ENCODE measurements at places on chromosomes 1 and 21.

DNA sequence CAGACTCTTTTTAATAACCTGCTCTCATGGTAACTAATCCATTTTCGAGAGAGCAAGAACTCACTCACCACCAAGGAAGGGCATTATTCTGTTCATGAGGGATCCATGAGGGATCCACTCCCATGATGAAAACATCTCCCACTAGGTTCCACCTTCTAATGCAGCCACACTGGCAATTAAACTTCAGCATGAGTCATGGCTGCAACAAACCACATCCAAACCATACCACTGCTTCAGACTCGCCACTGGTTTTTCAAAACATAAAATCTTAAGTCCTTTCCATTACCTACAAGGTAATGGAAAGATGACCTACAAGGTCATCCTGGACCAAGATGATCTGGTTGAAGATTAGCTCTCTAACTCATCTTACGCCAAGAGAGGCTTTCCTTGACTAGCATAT is 405.1 kb downstream of the VAV3 start:
- DNase-seq, result no peak

DNA sequence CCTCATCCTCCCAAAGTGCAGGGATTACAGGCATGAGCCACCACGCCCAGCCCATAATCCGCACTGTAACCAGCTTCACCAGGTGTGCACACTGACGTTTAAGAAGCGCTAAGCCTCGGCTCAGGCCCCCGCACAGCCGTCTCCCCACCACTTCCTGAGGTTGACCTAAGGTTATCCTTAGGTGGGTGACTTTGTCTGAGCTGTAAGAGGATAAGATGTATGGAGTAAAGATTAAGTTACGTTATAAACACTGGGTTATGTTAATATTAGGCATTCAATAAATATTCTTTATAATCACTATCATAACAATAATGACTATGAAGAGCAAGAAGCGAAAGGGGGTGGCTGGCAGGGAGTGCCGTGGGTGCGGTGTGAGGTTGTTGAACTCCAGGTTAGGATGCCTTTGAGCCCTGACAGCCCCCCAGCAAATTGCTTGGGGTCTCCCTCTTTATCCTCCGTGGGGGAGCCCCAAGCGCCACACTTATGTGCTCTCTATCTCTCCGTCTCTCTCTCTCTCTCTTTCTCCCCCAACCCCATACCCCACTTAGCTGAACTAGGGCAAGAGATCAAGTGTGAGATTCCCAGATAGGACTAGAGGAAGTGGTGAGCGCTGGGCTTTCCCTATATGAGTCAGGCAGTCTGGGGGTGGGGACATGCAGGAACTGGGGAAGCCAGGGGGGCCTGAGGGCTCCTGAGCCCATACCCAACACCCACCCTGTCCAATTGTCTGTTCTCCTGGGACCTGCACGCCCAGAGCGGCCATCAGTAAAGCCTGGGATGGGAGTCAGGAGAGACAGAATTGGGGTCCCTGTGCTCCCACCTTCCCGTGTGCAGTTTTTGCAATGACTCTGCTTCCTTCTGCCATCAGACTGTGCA is 7.6 kb downstream of the EFHD2 start:
- DNase-seq, result peak; percentile 60

GRCh38 chr1:169108863-169109560 is 2.5 kb downstream of the ATP1B1 start:
- no peak for DNase-seq

GRCh38 chr21:39014747-39015146 is 168.5 kb downstream of the PSMG1 start:
- DNase-seq, result no peak

DNA sequence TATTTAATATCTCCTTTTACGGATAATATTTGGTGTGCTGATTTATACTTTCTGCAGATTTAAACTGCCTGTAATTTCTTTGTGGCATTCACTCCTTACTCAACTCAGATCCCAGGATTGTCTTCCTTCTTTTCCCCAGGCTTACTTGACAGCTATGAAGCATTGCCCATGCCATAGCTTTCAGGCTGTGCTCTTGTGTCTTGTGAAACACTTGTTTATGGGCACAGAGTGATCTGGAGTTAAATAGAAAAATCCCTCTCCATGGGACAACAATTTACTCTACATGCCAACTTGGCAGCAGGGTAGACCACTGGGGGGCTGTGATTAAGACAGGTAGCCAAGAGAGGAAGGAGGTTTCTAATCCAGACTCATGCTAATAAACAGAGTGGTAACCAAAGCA is 57.4 kb downstream of the PPP1R12B start:
- DNase-seq, result no peak

DNA sequence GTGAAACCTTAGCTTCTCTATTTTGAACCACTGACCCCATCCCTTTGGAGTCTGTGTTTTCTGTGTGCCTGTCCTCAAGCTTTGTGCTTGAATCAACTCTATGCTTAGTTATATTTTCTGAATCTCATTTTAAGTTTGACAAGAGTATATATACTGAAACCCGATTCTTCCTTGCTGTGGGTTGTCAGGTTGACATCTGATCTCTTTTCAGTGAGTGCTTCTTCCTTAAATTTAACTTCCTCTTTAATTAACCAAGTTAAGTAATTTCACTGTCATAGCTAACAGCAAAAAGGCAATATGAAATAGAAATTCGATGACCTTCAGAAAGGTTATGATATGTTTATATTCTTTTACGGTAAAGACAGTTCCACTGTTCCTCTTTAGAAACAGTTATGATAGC is 69.4 kb downstream of the C1orf21 start:
- no peak for DNase-seq

DNA sequence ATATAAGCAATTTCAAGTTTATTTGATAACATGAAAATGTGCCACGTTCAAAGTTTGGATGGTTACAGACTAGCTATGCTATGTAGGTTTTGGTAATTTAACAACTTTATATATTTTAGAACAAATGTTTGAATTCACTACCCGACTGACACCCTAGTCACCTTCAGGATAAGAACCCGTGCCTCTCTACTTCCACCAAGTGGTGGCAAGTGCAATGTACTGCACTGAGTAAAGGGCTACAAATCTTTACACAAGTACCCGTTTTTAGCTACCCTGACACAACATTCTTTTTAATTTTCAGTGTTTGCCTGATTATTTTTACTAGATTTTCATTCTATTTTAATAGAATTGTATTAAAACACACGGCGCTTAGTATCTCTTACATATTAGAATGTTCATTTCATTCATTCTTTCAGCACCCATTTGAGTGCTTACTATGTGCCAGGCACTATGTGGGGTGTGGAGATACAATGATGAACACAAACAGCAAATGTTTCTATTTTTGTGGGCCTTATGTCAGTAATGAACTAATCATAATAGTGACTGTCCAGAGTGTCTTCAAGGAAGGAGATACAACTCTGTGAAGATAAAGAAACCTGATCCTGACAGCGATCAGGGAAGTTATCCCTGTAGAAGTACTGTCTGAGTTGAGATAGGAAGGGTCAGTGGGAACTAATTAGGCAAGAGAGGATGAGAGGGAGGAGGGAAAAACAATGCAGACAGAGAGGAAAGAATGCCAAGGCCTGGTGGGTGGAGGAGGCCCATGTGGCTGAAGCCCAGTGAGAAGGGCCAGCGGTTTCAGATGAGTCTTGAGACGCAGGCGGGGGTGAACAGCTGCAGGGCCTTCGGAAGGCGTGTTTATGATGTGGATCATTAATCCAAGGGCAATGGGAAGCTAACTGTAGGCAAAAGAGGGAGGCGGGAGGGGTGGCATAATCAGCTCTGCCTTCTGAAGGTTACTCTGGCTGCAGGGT is 3.8 kb downstream of the LCA5L start:
- peak; percentile 27 for DNase-seq

DNA sequence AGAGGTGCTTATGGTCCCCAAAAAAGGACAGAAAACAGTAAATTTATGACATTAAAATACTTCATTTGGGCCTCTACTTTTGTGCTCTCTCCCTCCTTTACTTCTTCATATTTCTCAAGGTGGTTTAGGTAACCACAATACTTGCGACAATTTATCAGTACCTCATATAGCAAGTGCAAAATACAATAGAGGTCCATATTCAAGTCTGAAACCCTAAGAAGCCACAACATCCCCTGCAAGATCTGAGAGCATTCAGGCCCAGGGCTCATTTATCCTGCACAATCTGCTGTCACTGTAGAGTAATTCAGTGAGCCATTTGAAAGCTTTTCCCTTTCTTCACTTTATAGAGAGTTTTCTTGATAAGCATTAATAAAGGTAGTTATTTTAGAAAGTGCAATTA is 24.2 kb upstream of the ATP6V1G3 start:
- DNase-seq, result no peak

- DNase-seq, result no peak
Observed at GRCh38 chr21:37655611-37656300, 260.5 kb downstream of the KCNJ6 start.

DNA sequence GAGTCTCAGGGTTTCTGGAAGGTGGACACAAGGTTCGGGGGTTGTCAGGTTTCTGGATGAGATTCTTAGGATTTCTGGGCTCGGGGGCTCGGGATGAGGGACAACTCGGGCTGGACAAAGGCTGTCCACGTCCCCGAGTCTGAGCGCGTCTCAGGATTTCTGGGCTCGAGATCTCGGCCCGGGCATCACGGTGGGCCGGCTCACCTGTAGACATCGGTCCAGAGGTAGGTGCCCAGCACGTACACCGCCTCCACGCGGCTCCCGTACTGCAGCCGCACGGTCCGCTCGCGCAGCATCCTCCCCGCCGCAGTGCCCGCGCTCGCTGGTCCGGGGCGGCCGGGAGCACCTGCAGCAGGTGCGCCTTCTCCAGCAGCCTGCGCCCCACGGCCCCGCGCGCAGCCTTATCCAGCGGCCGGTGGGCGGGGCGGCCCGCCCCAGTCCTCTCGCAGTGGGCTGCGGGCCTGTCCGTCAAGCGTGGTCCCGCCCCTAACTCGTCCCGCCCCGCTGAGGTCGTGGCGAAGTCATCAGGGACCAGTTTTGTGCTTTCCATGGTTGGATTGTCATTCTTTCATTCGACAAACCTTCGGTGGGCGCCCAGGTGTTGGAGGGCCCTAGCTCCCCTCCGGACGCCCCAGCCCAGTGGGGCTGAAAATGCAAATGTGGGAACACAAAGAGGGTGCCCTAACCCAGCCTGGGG is at the start of gene PADI2:
Gene PADI2 (minus strand): TSS at position 376 of the 697 bp plus-strand sequence. CDS start 80 bp downstream, at position 296.
- DNase-seq, result peak; percentile 74

DNA sequence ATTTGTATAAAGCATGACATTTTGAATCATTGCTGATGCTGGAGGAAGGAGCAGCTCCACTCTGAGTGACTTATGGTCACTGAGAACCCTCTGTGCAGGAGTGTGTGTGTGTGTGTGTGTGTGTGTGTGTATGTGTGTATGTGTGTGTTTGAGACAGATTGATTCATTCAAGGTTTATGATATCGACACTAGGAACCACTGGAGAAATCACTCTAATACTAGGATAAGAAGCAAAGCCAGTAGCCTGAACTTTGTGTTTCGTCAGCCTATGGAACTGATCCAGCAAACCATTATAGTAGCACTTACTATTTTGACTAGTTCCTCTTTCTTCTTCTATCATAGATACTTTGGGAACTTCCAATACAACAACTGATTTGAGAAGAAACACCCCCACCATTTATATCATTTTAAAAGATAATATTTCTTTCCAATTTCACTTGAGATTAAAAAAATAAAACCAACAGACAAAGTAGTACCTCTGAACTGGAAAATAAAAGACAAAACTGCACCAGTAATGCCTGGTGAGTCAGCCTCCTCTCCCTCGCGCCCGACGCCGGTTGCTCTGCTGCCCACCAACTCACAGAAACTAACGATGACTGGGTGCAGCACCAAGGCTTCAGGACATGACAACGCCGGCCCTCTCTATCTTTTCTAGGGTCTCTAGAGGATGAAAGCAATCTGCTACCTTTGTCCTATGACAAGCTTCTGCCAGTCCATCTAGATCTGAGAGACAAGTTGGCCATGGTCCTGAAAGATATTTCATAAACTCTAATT is 20.9 kb downstream of the SLAMF1 start:
- peak; percentile 74 for DNase-seq
